Activated CD4-positive, alpha-beta memory T cell treated with anti-CD3 and anti-CD28 coated beads, Interleukin-2, amount 10 ng/mL, durations not matched to agents 7 days and 5 days (primary cell): ENCODE measurements at places on chromosomes 6 and 20.

DNA sequence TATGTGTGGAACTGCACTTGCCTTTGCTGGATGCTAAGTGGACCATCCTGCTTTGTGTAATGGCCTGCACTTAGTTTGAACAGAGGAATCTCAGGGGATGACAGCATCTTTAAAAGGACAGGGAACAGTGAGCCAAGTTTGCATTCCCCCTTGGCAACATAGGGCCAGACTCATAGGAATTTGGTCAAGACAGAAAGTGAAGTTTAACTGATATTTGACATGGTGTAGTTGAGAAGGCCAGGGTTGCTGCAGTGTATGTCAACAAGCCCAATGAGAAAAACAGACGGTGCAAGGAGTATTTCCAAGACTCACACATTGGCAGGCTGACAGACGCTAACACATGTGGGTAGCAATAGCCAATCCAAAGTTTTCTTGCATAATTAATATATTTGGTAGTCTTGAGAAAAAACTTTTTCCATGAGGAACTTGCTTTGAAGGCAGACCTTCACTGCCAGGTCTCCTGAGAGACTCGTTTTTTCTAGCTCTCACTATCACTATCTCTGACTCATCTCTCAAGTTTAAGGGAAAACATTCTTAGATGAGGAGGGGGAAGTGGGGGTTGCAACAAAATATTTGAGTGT lies 213.8 kb downstream of the IBTK start:
- no peak for DNase-seq

GRCh38 chr20:7571521-7572055 lies 368.7 kb downstream of the HAO1 start:
- DNase-seq = no peak

DNA sequence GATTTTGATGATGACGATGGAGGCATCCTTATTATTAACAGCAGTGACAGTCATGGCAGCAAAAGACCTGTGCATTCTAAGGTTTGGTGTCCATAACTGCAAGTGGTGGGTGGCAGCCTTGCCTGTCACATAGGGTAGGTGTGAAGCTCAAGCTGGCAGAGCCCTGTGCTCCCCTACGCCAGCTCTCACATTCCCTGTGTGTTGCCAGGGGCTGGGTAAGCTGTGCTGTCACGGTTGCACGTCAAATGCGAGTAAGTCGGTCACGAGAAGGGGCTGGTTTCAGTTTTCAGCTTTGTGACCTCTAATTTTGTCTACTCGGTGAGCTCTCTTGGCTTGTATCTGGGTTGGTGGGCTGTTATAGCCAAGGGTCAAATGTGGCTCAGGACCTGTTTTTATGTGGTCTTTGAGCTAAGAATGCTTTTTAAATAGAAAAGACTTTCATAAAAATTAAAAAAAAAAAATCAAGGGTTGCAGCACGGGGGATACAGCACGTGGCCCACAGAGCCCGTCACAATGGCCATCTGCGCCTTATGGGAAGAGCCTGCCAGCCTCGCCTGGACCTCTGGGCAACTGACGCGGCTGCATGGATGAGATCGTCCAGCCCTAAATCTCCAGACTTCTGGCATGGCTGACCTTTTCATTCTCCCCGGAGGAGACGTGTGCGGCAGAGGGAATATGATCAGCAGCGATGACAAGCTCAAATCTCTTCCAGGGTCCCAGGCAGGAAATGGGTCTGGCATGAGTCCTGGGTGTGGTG lies 148.5 kb downstream of the PHACTR3 start:
- no peak for DNase-seq

DNA sequence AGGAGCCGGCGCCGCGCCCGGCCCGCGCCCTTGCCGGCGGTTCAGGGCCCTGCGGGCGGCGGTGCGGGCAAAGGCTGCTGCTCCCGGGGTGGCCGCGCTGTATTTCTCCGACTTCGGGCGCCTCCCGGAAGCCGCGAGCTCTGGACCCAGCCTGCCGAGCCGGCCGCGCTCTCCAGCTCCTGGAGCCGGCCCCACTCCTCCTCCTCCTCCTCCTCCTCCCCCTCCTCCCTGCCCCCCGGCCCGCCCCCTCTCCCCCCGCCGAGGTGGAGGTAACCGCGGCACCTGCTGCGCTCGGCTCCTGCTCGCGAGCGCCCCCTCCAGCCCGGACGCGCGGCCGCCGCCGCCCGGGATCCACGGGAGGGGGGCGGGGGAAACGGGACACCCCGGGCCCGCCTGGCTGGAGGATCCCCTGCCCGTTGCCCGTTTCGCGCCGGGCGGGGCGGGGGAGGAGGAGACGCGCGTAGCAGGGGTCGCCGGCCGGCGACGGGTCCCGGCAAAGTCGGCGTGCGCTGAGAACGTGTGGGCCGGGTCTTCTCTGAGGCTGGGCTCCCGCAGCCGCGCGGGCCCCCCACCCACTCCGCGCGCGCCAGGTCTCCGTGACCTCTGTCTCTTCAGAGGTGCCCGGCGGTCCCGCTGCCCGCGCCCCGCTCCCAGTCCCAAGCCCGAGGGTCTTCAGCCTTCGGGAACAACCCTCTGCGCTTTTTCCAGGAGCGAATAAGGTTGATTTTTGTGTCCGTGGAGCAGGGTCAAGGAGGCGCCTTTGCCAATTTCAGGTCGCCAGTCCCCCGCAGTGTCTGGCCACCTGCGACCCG lies at the start of gene SLC22A23:
TSS of gene SLC22A23 (minus strand) at position 153 of the 812 bp plus-strand sequence. CDS start 491 bp downstream, outside the sequence.
- DNase-seq = peak; percentile 72

GRCh38 chr6:44037847-44038542 lies 89.3 kb downstream of the MRPL14 start:
- DNase-seq = no peak

GRCh38 chr20:33916768-33917167 lies 76.9 kb upstream of the RALY start:
- no peak for DNase-seq

DNA sequence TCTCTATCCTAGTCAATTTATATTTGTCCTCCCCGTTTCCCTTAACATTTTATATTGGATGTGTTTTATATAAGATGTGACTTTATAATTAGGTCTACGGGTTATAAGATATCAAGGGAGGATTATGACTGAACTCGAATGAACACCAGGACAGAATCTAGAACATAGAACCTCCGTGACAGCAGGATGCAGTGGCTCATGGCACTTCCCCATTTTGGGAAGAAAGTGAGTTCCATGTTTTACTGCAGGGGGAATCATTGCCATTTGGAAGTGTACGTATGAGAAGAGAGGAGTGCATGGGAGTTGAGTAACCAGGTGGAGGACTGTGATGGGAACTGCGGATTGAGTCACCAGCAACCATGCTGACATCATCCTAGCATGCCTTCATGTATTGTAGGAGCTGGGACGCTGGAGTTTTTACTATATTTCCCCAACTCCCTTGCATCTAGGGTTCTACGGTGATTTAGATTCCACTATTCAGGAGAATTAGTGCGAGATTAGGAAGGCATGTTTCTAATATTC lies 56.1 kb upstream of the FOXC1 start:
- DNase-seq = no peak

- no peak for DNase-seq
Observed at GRCh38 chr6:95325916-95326315, 251.4 kb upstream of the MANEA start.
